ENCODE measurements at places on chromosomes 11 and 22.

GRCh38 chr22:20094197-20094807 is 14.3 kb downstream of the DGCR8 start:
- no peak for DNase-seq

- DNase-seq: no peak
Observed at GRCh38 chr11:11569936-11570491, 51.8 kb downstream of the GALNT18 start.

DNA sequence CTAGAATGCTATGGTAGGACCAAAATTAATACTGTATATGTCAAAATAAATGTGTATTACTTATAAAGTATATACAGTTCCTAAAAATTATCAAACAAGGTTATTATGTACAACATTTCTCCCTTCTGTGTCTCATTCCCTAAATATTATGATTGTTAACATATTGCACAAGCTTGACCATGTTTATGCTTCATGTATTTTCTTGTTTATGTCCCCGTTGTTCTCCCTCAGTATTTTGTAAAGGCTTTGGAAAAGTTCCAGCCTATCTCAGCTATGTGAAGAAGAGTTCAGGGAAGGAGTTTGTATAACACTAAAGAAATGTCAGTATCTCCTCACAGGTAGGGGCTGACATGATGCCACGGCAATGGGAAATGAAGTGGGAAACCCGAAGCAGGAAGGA is 19.6 kb downstream of the ADM start:
- no peak for DNase-seq

DNA sequence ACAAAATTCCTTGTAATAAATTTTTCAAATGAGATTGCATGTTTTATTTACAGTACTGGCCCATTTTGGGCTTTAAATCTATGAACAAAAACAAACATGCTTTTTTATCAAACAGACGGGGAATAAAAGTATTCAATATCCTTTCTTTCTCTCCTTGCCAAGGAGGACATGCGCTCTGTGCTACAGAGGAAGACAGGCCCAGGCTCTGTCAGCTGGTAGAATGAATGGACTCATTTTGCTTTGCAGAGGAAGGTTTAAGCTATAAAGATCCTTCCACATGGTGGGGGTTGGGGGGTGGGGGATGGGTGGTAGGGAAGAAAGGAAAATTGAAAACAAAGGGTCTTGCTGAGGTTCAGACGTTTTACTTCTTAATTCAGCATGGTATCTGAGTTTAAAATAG is 575.6 kb downstream of the INSC start:
- no peak for DNase-seq

DNA sequence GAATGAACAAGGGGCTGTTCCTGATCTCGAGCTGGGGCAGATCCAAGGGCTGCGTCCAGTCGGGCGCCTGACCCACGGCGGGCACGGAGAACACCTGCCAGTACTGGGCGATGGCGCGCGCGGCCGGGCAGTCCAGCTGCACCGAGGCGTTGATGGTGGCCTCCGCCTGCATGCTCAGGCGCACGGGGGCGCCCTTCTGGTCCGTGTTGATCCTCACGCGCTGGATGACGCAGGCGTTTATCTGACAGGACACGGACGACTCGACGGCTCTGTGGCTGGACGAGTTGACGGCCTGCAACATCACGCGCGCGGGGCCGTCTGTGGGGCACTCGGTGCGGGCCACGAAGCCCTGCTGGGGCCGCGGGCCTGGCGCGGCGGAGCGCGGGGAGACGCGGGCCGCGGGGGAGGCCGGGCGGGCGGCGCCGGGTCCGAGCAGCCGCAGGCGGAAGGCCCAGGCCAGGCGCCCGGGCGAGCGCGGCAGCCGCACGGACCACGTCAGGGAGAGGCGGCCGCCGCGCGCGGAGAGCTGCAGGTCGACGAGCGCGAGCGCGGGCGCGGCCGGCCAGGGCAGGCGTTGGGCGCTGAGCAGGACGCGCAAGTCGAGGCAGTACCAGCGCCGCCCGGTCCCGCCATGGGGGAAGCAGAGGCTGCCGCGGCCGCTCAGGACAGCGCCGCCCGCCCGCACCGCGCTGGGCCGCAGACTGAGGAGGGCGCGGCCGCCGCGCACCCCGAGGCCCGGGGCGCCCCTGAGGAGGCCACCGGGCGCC is 511 bp downstream of the PKDREJ start:
- DNase-seq: peak; percentile 43

GRCh38 chr22:32801537-32802236 is at the start of gene TIMP3:
Gene TIMP3, plus strand, starts transcription at chr22:32801705. Its CDS starts 297 bp downstream, at chr22:32802002.
- DNase-seq: no peak

DNA sequence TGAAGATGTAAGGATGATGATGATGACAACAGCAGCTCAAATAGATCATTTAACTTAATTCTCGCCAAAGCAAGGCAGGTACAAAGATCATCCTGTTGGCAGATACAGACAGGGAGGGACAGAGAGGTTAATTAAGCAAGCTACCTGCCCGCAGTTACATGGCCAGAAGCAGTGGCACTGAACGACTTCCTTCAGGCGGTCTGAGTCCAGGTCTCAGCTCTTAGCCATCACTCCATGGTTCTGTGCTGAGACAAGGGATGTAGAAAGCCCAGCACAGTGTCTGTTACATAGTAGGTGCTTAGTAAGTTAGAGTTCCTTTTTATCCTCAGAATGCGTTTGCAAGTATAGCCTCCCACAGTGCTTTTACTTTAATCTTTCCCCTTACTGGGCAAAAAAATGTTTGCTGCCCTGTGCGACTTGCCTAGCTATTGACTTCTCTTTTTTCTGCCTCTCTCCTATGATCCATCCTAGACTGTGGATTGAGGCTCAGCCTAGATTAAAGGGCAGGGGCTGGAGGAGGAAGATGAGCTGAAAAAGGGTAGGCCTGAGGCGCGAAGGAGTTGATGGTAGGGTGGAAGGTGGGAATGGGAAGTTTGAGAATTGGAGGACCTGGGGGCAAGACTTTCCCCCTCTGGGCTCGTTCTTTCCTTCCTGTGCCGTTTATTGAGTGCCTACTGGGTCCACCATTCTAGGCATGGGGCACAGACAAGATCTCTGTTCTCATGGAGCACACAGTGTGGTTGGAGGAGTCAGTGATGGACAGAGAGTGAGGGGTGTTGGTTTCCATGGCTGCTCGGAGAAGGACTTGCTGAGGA is 108.2 kb upstream of the OR4B1 start:
- DNase-seq: no peak

DNA sequence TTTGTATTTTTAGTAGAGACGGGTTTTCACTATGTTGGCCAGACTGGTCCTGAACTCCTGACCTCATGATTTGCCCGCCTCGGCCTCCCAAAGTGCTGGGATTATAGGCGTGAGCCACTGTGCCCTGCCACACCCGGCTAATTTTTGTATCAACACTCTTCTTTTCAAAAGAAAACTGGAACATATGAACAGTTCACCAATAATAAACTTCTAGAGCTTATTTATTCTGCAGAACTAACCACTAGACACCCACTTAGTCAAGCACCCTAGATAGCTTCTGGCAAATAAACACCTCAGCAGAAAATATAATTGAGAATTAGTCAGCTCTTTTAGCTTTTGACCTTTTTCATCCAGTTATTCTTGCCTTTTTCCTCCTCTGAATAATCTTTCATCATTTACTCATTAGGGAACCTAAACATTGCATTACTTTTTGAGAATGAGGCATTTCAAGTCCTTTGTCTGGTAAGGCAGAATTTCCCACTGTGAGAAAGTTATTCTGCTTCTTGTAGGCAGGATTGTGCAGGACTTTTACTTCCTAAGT is 27.3 kb upstream of the TMEM41B start:
- no peak for DNase-seq

DNA sequence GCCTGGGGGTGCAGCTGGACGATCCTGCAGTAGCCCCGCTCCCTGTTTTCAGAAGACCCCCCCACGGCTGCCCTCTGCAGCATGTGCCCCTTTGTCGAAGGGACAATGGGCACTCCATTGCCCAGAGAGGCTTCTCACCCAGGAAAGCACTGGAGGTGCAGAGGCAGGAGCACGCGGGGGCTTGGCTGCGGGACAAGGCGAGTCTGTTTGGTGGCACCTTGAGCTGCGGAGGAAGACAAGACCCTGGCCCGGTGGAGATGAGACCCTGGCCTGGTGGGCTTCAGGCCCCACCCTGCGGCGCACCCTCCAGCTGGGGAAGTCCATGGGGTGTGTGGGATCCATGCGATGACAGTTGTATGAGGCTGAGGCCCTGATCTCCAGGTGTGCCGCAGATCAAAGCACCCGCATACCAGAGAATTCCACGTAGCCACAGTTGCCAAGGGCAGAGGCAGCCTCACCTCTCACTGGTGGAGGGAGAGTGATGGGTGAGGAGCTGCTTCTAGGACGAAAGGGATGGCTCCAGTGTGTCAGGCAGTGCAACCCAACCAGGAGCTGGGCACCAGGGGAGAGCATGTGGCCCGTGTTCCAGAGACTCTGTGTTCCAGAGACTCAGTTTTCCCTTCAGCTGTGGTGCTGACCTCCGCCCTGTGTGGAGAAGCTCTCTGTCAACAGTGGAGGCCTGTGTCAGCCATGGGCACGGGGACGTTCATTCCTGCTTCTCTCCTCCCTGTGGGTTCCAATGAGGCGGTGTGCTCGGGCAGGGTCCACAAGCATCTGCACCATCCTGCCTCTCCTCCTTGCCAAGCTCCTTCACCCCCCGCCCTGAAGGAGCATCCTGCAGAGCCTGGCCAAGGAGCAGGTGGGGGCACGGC is 10.0 kb downstream of the TBX1 start:
- no peak for DNase-seq

GRCh38 chr11:31340903-31341572 is 28.5 kb downstream of the DCDC1 start:
- peak; percentile 26 for DNase-seq

DNA sequence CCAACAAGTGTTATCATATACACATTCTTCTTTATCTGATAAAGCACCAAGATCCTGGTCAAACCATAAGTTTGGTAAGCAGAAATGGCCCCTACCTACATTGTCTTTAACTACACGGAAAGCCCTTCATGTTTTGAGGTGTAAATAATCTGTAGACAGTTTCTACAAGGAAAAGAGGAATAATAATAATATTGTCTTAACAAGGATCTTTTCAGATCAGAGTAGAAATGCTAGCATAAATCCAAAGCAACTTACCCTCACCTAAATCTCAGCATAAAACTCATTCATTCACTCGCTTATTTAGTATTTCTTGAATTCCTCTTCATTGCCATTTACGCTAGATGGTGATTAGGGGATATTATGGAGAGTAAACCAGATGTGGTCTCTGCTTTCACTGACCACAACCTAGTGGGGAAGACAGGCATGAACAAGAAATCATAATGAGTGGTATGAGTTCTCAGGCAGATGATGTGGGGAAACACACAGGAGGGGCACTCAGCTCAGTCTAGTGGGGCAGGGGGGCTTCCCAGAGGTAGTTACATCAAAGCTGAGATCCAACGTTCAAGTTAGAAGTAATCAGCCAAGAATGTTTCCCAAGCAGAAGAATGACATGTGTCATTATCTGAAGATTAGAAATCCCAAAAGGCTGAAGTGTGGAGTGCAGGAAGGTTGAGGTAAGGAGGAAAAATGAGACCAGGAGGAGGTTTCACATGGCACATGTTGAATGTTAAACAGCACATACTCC is 65.4 kb upstream of the ZC3H12C start:
- no peak for DNase-seq

- no peak for DNase-seq
Observed at GRCh38 chr11:46265764-46266163, 11.7 kb upstream of the CREB3L1 start.

DNA sequence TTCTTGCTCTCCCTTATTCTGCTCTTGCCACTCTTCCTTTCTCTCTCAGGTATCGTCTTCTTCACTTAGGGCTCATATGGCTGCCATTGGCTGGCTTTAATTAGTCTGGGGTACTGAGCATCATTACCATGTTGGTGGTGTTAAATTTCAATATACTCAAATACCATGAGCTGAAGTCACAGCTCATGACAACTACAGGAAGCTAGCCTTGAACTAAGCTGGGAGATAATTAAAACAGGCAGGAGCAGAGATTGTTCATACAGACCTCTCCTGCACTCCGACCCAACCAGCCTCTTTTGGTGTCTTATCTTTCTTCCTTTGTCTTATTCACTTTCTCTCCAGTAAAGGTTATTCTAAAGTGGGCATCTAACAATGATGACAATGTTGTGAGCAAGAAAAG is 130.9 kb upstream of the BLID start:
- no peak for DNase-seq

GRCh38 chr22:25569983-25570382 is 5.5 kb downstream of the GRK3 start:
- DNase-seq: no peak

DNA sequence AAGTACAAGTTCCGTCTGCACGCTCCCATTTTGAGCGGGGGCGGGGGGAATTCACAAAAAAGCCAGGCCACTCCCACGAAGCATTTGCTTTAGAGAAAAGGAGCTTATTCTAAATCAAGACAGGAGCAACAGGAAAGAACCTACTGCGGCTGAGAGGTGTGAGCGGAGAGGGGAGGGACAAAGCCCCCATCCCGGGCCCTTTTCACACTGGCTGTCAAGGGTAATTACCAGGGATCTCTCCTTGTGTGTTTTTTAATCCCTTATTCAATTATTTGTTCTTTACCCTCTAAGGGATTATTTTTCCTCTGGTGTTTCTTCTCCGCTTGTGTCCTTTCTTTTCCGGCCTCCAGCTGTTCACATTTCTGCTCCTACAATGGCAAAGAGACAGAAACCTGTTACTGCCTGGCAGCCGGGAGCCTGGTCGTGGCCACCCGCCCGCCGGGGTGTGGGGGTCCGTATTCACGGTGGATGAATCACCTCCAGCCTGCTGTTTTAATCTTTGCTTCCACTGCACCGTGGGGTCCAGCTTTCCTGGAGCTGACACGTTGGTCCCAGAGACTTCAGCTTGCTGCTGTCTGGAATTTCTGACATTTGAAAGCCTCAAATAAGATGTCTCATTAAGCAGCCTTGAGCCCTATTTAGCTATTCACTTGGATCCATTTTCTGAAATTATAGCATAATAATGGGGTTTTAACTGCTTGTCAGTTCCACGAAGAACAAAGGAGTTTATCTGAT is 61.4 kb upstream of the FADD start:
- no peak for DNase-seq

DNA sequence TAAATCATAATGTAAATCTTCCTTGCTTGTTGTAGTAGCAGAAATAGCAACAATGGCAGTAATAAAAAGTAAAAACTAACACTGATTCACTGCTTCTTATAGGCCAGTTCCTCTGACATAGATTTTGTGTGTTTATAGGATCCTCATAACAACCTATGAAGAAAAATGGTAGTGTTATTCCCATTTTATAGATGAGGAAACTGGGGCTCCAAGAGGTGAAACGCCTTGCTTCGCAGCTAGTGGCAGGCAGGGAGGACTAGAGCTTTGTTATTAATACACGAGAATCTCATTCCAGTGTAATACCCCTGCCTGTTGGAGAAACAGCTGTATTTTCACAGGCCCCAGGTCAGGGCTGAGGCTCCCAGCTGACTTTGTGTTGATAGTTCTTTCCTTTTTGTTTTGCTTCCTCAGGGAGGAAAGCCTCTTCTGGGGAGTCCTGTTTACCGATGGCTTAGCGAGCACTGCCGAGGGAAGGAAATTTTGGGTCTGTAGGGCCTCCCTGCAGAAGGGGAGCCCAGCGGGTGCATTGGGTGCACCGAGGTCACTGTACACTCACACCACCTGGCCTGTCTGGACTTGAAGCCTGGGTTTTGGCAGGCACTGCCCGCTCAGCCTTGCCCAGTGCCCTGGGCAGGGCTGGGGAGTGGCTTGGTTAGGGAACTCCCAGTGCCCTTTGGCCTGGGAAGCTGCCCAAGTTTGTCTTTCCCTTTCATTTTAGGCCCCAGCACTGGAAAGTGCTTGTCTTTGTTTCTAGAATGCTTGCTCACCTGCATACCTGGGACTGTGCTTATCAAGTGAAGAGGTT is 13.5 kb downstream of the KIAA1671 start:
- DNase-seq: no peak
